ENCODE measurements at places on chromosomes 1 and 21.
A peak's percentile ranks its signal among the peaks of the same experiment; 100 is the strongest.

DNA sequence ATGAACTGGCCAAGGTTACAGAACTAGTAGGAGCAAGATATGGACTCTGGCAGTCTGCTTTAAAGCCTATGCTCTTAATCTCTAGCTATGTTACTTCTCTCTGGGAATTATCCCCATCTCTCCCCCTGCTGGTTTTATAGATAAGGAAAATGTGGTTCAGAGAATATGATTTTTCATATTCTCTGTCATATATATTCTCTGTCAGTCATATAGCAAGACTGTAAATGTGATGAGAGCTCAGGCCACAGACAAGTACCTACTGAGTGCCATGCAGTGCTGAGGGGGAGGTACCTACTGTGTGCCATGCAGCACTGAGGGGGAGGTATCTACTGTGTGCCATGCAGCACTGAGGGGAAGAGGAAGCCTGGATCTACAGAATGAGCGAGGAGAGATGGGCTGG, 220.3 kb upstream of the FGGY start:
- DNase-seq = no peak

DNA sequence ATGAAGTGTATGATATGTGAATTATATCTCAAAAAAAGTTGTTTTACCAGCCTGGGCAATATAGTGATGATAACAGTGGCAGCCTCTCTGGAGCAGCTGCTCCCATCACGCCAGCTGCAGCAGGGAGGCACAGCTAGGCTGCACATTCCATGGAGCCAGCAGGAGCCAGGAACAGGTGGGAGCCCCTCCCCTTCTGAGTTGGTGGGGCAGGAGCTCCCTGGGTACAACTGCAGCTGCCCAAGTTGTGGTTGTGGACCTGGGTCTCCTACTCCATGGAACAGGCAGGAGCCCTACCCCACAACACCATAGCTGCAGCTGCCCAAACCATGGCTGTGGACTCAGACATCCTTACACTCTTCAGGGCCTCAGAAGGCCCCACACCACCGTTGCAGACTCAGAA, 21.7 kb upstream of the FNBP1L start:
- no peak for DNase-seq

GRCh38 chr1:218760601-218761570, 412.8 kb upstream of the LYPLAL1 start:
- no peak for DNase-seq

GRCh38 chr1:230176871-230177411, 109.9 kb downstream of the GALNT2 start:
- DNase-seq = no peak

- no peak for DNase-seq
These were observed 22.9 kb downstream of the LCA5L start for GRCh38 chr21:39422527-39423241.

- DNase-seq = no peak
These were observed 12.8 kb upstream of the GALNT2 start for GRCh38 chr1:230054092-230054749.

DNA sequence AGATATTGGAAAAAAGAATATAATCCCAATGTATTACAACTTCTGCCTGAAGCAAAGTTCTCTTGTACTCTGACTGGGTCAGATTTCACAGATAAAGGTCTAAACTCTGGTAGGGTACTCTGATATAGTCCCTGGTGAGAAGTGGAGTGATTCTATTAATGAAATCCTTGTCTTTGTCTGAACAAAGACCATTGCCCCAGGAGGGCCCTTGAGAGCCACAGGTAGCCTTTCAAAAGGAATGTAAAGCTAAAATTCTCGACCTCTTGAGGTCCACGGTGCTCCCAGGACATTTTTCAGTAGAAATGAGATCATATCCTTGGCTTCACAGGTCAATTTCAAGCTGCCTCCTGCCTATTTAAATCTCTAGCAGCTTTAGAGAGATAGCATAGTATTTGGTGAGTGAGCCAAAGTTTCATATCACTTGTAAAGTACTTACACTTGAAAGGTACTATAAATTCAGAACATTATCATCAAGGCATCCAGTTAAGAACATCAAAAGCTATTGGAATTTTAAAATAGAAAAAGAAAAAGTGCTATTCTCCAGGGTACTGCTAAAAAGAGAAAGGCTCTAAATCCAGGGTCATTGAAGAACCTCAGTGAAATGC, 10.1 kb downstream of the TNNI3K start:
- no peak for DNase-seq

- DNase-seq = no peak
These were observed 70.2 kb downstream of the IARS2 start for GRCh38 chr1:220164116-220164515.

DNA sequence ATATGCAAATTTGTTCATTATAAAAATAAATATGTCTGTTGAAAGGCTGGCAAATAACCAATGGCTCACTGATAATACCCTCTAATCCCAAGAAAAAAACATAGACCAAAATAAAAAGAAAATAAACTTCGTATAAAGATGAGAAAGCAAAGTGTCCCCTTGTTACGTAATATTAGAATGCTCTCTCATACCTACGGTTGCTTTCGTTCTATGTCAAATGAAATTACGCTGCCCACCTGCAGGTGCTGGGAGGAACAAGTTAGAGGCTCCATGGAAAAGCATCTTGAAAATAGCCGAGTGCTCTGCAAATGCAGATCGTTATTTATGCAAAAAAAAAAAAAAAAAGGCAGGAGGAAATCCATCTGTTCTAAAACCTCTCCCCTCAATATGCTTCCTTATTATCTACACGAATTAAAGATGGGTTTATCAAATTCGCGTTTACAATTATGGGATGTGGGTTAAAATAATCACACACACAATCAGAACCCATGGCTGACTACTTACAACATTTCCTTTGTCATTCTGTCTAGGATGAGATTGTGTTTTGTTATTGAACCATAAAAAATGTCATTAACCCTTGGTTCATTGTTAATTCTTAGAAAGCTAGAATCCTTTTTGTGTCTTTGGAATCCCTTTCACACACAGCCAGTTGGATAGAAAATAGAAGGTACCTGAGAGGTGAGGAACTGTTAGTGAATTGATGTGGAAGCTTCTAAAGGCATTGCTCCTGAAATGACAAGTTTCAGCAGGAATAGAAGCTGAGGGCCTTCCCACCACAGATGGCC, 268.6 kb downstream of the SETD4 start:
- no peak for DNase-seq

- no peak for DNase-seq
These were observed 14.1 kb downstream of the DYRK1A start for GRCh38 chr21:37380349-37381323.

DNA sequence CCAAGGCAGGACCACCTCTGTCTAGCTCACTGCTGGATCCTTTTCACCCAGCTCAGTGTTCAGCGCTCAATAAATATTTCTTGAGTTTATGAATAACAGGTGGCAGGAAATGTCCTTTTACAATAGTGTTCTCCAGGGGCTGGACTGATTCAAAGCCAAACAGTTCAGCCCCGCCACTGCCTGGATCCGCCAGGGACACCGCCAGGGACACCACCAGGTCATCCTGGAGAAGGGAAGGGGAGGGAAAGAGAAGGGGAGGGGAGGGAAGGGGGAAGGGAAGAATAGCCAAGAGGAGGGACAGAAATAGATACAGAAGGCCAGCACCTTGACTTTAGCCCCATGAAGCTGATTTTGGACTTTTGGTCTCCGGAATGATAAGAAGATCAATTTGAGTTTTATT, 255.6 kb downstream of the GRIK3 start:
- no peak for DNase-seq

DNA sequence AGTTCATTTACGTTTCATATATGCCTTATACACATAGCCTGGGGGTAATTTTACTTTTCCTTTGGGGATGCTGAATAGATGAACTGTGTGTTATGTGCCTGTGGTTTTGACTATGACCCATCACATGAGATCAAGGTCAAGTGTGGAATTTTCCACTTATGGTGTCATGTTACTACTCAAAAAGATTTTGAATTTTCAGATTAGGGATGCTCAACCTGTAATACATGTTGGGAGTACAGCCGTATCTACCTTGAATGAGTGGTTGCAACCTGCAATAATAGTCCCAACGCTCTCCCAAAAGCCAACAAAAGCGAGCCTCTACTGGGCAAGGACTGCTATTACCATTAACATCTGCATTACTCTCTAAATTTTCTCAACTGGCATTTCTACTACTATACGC, 68.5 kb upstream of the SDC3 start:
- no peak for DNase-seq

DNA sequence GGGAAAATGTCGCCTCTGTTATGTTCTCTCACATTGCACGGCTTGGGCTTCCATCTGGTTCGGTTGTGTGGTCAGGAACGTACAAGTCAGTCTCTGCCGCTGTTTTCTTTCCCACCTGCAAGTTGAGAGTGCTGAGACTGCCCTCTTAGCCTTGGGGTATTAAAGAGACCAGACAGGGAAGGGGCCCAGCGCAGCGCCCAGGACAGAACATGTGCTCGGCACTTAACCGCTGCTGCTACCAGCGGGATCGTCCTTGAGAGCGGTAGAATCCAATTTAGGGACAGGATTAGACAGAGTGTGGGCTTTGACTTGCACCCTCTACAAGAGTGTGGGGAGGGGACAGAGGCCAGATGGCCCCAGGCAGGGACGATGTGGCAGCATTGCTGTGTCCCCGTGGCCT, 17.7 kb upstream of the AGPAT3 start:
- DNase-seq = no peak

GRCh38 chr1:199282751-199283305, 644.0 kb downstream of the PTPRC start:
- no peak for DNase-seq

GRCh38 chr1:205519541-205520131, 15.2 kb downstream of the CDK18 start:
- no peak for DNase-seq

DNA sequence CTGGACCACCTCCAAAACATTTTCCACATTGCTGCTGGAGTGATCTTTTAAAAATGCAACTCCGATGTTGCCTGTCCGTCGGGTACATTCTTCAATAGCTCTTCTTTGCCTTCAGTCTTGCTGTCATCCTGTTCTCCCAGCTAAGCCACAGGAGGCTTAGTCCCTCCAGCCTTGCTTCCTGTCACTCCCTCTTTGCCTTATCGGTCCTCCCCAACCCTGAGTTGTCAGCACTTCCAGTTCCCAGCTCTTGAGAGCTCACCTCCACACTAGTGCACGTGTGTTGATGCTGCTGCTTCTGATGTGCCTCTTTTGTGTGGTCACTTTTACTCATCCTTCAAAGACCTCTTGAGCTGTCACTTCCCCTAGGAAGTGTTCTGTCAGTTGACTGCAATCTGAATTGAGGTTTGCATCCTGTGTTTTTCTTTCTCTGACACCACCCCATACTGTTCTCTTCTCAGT, 15.3 kb downstream of the UCK2 start:
- no peak for DNase-seq

- no peak for DNase-seq
These were observed 12.3 kb downstream of the RNF223 start for GRCh38 chr1:1061682-1062345.

- DNase-seq = no peak
These were observed 182.0 kb upstream of the SGIP1 start for GRCh38 chr1:66351913-66352312.

DNA sequence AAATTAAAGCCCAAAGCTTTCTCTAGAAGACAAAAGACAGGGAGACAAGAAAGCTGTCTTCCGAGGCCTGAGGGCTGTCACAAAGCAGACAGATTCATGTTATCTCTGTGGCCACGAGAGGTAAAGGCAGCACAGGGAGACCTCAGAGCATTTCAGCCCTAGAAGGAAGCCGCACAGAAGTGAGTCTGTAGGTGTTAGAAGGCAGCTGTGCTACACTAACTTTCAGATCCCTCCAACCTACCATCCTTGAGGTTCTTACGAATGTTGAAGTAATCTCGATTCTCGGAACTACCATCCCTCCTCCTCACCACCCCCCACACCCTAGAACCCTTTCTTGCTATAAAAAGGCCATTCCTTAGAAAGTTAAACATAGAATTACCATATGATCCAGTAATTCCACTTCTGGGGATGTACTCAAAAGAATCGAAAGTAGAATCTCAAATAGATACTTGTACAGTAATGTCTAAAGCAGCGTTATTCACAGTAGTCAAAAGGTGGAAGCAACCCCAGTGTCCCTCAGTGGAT, 21.5 kb upstream of the LYST start:
- peak; percentile 35 for DNase-seq

Measured in activated T-helper 1 cell treated with anti-CD3 and anti-CD28 coated beads, Interleukin-2, amount 50 U/mL, for 16 hours (primary cell).